NCI-H1092 (cell line): ENCODE measurements at places on chromosomes 2 and 18.
A peak's percentile ranks its signal among the peaks of the same experiment; 100 is the strongest.

GRCh38 chr2:235328991-235329390 lies 164.9 kb upstream of the AGAP1 start:
- no peak for DNase-seq

DNA sequence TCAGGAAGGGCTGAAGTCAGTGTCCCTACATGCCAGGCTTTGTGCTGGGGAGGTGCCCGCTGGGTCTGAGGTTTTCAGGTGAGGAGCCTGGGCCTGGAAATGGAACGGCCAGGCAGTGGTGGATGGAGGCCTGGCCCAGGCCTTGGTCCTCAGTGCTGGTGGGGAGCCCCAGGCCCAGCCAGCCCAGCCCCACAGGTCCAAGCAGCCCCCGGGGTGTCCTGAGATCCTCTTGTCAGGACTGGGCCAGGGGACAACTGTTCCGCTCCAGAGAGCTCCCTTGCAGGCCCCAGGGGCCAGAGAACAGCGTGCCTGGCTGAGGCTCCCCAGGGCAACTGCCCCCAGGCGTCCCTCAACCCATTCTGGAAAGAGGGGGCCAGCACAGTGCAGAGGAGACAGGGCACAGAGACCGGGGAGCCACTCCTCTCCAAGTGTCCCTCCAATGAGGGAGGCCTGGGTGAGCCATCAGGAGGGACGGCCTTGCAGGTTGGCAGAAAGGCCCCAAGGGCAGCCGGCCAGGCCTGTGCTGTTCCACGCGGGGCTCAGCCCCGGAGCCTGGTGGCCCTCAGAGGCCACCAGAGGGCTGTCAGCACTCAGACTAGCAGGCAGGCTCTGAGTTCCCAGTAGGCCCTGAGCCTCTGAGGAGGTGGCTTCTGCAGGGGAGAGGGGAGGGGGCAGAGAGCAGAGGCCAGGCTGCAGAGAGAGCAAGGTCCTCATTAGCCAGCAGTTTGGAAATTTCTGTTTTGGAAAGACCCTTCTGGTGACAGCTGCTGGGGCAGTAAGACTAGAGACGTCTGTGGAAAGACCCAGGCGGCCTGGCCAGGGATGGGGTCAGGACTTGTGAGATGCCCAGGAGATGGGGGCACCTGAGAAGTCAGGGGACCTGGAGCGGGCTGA lies 29.4 kb upstream of the SNED1 start:
- DNase-seq = no peak

- peak; percentile 22 for DNase-seq
These were observed 34.9 kb downstream of the RNU4ATAC start for GRCh38 chr2:121565389-121566250.

DNA sequence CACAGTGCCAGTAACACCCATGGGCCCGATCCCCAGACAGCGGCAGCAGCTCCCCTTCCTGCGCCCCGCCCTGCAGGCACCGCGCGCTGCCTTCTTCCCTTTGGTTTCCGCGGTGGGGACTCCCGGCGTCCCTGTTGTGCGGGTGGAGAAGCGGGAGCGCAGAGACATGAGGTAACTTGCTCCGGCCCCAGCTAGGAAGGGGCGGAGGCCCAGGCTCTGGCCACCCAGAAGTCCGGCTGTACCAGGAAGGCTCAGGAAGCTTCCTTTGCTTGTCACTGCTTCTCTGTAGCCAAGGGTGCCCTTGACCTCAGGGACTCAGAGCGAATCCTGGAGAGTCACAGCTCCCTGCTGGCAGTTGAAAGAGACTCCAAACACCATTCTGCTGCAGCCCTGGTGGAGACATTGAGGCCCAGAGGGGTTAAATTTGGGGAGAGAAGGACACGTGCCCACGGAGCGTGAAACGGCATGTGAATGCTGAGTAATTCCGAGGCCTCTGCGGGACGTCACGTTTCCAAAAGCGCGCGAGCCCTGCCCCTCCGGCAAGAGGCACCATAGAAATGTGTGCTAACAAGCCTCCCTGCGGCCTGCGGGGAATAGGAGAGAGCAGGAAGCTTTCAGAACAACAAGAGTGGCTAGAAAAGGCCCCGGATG lies 6.7 kb upstream of the ADCY3 start:
- DNase-seq = no peak

- DNase-seq = no peak
These were observed 61.3 kb downstream of the UBE2E3 start for GRCh38 chr2:181041661-181042060.

- no peak for DNase-seq
These were observed 252.4 kb downstream of the EIPR1 start for GRCh38 chr2:3125001-3125760.

DNA sequence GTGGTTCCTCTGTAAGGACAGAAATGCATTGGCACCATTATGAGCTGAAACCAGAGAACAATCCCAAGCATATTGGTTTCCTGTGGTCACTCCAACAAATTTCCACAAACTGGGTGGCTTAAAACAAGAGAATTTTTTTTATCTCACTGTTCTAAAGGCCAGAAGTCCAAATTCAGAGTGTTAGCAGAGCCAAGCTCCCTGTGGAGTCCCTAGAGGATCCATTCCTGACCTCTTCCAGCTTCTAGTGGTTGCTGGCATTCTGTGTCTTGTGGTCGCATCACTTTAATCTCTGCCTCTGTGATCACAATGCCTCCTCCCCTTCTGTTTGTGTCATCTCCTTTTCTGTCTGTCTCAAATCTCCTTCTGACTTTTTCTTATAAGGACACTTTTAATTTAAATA lies 380.3 kb downstream of the NYAP2 start:
- no peak for DNase-seq

GRCh38 chr2:227517724-227518123 lies 45.8 kb downstream of the AGFG1 start:
- DNase-seq = no peak

DNA sequence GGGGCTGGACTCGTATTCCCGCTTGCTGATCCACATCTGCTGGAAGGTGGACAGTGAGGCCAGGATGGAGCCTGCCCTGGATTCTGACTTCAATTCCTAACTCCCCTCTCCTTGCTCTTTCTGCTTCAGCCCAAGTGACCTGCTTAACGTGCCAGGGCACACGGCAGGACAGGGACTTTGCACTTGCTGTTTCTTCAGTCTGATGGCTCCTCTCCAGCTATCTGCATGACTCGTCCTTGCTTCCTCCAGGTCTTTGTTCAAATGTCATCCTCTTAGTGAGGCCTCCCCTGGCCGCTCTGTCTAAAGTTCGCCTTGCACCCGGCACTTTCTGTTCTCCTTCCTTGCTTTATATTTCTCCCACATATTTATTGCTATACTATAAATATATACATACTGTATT lies 357.6 kb downstream of the MTX2 start:
- no peak for DNase-seq

DNA sequence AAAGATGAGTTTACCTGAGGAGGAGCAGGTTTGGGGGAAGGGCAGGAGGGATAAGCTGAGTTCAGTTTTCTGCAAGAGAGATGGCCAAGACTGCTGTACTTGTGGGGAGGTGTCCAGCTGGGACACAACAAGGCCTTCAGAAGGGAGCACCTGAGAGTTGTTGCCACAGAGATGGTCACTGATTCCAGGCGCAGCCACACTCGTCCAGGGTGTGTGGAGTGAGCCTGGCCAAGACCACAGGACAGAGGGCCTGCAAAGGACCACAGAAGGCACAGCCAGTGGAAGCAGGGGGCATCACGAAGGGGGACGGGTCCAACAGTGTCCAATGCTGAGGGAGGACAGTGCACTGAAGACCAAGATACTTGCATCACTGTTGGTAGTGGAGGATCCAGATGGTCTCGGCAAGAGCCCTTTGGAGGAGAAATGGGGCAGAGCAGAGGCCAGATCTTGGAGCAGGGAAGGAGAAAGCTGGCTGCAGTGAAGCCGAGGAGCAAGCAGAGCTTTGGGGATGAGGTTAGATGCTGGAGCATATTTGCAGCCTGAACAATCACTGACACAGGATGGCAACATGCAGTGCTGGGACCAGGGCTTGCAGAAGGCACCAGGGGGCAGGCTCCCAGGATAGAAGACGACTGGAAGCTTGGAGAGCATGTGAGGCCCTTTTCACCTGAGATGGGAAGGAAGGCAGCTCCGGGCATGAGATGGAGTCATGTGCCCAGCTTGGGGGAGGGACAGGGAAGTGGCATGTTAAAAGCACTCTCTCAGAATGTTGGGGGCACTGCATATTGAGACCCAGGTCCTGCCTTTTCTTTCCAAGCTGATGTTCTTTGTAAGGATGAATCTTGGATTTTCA lies 214.0 kb downstream of the CYP26B1 start:
- no peak for DNase-seq

DNA sequence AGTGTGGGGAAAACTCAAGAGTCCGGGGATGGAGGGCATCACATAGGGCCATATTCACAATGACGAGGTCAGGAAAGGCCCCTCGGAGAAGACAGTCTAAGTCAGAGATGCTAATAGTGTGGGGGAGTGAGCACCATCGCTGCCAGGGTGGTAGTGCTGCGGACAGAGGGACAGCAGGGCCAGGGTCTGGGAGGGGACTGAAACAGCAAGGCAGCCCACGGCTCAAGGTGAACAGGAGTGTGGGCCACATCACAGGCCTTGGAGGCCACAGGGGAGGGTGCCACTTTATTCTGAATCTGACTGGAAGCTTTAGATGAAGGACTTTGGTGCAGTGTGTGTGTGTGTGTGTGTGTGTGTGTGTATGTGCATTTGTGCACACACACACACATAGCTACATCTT lies 130.9 kb upstream of the GLI2 start:
- DNase-seq = no peak

- no peak for DNase-seq
These were observed 52.2 kb downstream of the HNMT start for GRCh38 chr2:138016351-138017087.

DNA sequence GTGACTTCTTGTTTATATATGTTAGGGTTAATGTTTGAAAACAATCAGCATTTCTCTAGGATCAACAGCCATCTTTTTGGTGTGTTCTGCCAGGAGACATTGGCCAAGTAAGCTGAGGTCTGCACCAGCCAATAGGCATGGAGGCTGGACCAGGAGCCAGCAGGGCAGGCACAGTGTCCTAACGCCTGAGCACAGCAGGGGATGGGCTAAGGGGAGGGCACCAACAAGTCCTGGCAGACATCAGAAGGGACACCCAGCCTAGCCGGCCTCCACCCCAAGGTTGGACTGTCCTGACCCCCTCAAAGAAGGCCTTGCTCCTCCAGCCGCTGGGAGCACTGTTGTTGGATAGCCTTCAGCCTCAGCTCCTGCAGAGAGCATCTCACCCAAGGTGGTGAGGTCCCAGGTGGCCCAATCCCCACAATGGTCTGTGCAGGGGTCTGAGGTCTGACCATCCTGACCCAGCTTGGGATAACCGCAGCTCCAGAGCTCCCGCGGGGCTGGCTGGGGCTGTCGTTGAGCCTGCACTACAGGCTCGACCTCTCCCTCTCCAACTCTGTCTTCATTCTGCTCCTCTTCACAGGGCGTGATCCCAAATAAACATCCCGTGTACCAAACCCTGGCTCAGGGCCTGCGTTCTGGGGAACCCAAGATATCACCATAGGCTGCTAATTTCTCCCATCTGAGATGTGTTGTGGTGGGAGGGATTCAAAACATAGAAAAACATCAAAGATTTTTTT lies 8.1 kb downstream of the TEX44 start:
- no peak for DNase-seq

DNA sequence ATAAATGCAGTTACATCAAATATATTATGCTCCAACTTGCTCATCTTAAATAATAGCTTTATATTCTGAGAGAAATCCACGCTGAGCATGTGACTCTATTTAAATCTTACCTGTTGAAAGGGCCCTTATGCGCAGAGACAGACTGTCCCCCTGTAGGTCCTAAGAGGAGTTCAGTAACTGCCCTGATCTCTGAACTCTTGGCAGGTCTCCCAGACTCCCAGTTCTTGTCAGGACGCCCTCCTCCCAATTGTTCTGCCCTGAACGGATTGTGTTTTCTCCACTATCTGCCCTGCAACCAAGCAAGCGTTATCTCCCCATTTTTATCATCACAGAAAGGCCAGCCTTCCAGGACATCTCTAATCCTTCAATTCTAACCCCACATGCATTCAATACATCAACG lies 954.6 kb downstream of the TSN start:
- DNase-seq = no peak

- peak; percentile 17 for DNase-seq
These were observed 573 bp downstream of the PAIP2B start for GRCh38 chr2:71226096-71226964.

DNA sequence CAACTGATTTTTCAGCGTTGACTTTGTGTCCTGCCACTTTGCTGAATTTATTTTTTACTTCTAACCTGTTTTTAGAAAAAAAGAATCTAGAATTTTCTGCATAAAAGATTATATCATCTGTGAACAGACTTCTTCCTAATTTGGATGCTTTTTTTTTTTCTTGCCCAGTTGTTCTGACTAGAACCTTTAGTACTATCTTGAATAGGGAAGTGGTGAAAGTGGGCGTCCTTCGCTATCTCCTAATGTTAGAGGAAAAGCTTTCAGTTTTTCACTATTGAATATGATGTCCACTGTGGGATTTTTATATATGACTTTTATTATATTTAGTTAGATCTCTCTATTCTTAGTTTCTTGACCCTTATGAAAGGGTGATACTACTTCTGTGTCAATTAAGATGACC lies 25.7 kb upstream of the KCNJ13 start:
- no peak for DNase-seq

- no peak for DNase-seq
These were observed 82.0 kb upstream of the RANBP2 start for GRCh38 chr2:108637304-108637669.

DNA sequence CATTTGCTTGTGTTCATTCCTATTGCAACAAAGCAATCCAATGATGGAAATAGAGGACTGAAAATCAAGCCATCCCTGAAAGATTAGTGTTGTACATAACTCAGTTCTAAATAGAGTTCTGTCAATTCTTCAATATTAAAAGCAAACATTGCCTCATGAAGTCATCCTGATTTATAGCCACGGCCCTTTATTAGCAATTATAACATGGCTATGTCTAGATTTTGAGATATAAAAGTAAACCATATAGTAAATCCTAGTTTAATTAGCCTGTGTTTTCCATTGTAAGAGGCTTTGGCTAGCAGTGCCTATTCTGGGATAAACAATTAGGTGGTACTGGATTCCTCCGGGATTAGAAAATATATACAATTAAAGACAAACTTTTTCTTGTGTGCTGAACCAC lies 33.2 kb upstream of the VIT start:
- DNase-seq = no peak
